NCI-H1436 (cell line): ENCODE measurements at places on chromosomes 5 and 9.

DNA sequence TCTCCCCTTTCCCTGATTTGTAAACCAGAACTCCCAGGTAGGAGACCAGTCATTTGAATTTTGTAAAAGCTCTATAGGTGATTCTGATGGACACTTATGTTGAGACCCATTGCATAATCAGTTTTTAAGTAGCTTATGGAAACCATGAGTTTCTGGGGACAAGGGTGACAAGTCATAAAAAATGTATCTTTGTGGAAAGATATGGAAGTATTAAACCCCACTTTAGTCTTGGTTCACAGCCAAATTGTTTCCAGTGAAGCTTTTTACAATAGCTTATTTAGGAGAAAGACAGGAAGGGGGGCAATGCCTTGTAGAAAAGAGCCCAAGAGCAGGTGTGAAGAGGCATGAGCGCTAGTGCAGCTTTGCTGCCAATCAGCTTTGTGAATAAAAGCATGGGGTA, 453 bp upstream of the CCL28 start:
- DNase-seq: peak; percentile 60

- DNase-seq: no peak
Measured at GRCh38 chr9:120904978-120905301, 21.7 kb downstream of the TRAF1 start.

DNA sequence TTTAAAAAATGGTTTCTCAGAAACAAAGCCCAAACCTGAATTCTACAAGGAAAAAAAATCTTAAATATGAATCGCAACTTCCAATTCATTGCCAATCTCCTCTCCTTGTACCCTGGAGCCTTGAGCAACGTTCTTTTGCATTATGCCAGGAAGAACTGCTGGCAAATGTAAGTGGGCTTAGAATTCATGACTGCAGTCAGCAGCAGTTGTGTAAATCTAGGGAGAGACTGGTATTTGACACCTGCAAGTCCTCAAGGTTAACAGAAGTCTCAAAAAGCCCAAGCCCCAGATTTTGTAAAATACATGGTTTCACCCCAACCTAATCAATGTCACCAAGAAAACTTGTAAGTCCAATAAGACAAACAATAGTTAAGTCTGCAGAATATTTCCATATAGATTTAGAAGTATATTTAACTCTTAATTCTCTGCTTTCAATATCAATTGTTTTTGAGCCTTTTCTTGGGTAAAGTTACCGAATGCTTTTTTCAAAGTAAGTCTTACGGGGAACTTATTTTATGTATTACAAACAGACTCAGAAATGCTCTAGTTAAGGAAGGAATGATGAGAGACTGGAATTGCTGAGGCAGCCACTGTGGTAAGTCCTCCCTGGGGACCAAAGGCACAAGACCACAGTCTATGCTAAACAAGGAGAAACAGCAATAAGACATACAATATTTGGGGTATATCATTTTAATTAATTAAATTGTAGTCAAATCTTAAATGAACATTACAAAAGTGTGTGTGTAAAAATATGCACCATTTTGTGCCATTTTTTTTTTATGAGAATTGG, 31.3 kb downstream of the ELL2 start:
- DNase-seq: no peak

GRCh38 chr5:54207566-54207965, 102.8 kb downstream of the ARL15 start:
- no peak for DNase-seq

- DNase-seq: no peak
Measured at GRCh38 chr5:142839711-142840346, 69.7 kb downstream of the ARHGAP26 start.

DNA sequence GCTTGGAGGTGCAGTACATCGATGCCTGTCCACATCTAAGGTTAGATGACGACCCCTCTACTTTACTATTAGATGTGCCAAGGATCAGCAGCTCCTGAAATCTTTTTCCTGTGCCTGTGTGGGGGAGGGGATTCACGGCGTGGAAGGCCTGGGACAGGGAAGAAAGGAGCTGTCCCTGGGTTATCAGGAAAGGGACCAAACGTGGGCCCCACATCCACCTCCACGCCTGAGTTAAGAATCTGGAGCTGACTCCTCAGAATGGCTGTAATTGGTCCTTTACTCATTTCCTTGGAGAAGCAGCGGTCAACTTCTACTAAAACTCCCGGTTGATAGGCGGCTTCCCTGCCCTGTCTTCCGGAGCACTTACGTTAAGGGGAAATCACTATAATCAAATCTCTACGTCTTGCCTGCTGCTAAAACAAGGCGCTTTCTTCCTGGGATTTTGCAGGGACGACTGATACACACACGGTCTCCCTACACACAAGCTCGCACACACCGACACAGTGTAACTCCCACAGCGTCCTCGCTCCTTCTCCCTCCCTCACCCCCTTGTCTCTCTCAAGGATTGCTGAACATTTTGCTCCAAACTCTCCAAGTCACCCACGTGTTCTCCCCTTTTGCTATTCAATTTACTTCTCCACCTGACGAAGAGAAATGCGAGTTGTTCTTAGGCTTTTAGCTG, 1.4 kb downstream of the PDE4D start:
- DNase-seq: no peak

DNA sequence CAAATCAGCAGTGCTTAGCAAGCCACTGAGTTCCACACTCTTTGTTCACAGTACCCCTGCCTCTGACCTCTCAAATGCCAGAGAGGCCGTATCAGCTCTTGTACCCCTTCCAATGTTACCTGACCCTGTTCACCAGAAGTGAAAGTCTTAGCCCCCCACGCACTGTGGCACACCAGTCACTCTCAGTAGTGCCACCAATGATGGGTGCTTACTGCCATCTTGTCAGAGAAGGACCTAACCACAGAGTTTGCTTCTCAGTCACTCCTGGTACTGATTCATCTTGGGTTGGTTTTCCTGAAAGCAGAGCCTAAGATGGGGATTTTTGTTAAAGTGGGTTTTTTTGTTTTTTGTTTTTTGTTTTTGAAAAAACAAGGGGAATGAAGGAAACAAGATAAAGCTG, 28.8 kb upstream of the PANK3 start:
- no peak for DNase-seq

DNA sequence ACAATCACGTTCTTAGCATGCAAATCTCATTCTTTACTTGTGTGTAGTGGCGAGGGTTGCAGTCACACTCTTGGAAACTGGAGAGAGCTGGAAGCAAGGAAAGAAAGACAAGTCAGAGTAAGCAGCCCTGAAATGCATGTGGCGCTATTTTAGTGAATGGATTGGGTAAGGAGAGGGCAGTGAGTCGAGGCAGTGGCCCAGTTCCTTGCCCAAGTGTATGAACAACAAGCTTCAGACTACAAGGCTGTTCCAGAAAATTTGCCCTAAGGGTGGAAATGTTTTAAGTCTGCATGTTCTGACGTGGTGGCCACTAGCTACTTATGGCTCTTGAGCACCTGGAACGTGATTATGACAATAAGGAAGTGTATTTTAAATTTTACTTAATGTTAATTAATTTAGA, 59.4 kb upstream of the PTPN3 start:
- DNase-seq: no peak

DNA sequence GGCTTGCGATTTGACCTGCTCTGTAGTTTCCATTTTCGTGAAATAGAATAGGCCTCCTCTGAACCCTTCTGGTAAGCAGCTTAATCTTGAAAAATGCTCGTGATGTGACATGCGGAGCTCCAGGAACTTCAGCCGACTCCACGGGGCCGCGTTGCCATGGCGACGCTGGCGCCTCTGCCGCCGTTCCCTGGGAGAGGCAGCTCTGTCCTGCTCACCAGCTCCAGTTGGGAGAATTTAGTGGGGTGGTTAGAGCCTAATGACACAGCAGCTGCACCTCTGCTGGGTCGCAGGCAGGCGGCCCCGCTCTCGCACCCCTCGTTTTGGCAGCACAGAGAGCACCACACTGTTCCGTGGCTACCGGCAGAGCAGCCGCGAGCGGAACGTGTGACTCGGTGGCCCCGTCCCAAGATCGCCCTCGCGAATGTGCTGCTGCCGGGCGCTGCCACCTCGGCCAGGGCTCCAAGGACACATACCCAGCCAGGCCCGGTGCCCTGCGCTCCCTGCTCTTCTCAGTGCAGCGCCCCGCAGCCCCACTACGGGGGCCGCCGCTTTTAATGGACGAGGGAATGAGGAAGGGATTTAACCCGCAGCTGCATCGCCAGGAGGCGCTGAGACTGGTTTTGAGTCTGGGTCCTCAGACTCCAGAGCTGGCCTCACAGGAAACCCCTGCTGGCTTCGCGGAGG, 131.2 kb upstream of the LMX1B start:
- no peak for DNase-seq

GRCh38 chr5:151492729-151493128, 45.3 kb downstream of the SLC36A1 start:
- DNase-seq: no peak

DNA sequence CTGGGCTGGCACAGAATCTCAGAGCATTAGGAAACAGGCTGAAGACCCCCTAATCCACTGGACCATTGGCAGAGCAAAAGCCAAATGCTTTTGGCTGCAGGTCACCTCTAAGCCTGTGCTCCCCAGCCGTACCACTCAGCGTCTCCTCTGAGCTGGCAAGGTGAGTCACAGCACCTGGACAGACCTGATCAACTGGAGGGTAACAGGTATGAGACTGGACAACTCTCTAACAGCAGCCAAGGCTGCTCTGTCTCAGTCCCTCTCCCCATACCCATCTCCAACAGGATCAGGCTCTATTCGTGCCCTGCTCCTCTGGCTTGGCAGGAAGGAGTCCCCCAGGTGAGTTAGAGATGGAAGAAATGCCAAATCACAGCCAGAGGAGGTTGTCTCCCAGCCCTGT, 4.7 kb downstream of the GOLGA2 start:
- no peak for DNase-seq

GRCh38 chr5:126544087-126544740, 50.8 kb downstream of the ALDH7A1 start:
- no peak for DNase-seq

GRCh38 chr5:14184082-14184481, 40.9 kb downstream of the TRIO start:
- no peak for DNase-seq

DNA sequence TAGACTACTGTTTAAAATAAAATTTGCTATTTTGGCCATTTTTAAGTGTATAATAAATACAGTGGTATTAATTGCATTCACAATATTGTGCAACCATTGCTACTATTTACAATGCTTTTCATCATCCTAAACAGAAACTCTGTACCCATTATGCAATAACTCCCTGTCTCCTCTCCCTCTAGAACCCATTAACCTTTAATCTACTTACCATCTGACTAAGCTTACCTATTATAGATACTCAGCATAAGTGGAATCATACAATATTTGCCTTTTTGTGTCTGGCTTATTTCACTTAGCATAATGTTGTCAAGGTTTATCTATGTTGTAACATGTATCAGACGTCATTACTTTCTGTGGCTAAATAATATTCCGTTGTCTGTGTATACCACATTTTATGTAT, 25.9 kb downstream of the CD14 start:
- DNase-seq: no peak
